ENCODE measurements at places on chromosomes 11 and 22.

DNA sequence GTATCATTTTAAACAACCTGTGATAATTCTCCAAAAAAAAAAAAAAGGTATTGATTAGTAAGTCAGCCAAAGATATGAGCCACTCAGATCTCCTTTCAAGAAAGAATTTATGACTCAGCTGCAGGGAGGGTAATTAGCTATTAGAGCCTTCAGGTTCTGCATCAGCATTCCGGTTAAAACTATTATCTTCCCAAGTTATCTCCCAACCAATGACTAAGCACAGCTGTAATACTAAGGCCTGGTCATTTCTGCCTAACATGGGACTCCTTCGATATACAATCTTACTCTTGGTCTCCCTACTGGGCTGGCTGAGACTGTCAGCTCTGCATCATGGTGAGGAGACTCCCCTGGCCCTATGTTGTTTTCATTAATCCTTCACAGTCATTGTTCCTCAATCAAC, 60.4 kb downstream of the SBF2 start:
- DNase-seq: no peak

GRCh38 chr11:117563556-117563955, 233.5 kb downstream of the DSCAML1 start:
- DNase-seq: no peak

- DNase-seq: no peak
Measured at GRCh38 chr11:952406-953385, 27.0 kb downstream of the AP2A2 start.

DNA sequence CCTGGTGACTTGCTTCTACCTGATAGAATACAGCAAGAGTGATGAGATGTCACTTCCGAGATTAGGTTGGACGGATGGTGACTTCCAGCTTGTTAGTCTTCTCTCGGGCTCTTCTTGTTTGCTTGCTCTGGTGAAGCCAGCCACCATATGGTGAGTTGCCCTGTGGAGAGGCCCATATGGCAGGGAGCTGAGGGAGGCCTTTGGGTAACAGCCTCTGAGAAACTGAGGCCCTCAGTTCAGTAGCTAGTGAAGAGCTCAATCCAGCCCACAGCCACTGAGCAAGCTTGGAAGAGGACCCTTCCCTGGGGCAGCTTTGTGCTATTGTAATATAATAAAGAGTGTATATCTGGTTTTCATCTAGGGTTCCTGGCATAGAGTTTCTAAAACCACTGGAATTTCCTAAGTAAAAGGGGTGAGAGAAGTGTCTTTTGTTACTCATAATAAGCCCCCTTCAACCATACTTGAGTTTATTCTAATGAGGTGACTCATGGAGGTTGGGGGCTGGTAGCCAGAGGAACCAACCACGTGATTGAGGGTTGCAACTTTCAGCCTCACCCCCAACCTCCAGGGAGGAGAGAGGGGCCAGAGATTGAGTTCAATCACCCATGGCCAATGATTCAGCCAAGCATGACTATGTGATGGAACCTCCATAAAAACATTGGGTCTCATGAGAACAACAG, 8.0 kb upstream of the TPCN2 start:
- no peak for DNase-seq

- DNase-seq: no peak
Measured at GRCh38 chr11:2869134-2869526, 16.4 kb downstream of the CDKN1C start.

DNA sequence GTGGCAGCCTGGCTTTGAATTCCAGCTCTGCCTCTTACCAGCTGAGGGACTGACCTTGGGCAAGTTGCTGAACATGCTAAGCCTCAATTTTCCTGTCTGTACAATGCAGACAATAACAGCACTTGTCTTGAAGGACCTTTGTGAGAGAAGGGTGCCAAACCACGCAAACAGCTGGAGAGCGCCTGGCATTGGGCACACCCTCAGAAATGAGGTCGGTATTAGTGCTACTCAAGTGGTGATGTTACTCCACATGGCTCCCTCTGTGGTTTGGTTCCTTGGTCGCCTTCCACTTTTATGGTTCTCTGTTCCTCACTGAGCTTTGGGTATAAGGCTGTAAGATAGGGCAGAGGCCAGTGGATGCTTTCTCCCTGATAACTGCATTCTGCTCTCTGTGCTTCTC, 8.2 kb downstream of the UBASH3B start:
- DNase-seq: no peak

DNA sequence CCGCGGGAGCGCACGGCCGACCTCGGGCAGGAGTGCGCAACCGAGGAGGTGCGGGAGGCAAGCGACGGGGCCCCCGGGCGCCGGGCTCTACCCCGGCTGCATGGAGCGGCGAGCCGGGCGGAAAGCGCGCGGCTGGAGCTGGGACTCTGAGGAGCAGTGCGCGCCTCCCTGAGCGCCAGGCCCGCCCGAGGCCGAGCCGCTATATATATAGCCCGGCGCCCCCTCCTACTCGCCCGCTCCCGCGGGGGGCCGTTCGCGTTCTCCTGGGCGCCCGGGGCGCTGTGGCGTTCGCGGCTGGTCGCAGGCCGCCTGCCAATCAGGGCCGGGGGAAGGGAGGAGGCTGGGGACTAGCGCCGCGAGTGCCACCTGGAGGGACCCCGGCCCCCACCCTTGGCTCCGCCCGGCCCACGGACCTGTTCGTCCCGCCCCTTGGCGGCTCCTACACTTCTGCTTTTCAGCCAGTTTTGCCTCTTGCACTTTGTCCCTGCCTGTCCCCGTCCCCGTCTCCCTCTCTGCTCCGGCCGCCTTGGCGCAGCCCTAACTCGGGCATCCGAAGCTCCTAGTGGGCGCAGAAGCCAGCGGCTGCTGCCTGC, at the start of gene FGF4:
Gene FGF4 (minus strand): TSS at position 179 of the 593 bp plus-strand sequence. CDS start 257 bp downstream, outside the sequence.
- DNase-seq: no peak

- no peak for DNase-seq
Measured at GRCh38 chr11:70122490-70123198, 44.5 kb downstream of the ANO1 start.

DNA sequence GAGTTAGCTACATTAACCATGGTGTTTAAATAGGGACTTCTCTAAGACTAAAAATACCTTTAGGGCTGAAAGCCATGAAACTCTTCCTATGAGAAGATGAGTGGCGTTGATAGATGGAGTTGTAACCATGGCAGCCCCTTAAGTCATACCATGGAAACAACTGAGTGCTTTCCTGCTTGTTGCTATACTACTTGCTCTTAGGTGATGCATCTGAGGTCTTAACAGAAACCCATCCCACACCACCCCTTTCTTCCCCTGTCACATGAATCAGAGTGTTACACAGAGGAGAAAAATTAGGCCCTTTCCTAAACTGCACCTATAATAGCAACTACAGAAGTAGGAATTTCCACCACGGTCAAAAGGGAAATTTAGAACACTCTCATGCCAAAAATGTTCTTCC, 64.3 kb upstream of the ZC3H12C start:
- DNase-seq: no peak

DNA sequence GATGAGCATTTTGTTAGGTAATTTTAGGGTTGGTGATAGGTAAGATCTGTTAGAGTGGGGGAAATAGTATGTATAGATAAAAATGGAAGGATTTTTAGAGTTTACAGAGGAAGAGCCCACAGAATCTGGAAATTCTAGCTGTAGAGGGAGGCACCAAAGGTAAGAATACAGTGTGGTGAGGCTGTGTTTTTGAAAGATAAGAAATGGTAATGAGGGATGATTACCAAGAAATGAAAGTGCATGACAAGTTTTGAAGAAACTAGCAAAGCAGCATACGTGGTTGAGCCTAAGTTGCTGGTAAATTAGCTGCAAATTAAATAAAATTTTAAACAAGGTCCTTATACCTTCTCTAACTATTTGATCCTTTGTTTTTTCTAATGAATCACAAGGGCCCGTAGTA, 14.6 kb upstream of the RASSF10 start:
- DNase-seq: no peak

DNA sequence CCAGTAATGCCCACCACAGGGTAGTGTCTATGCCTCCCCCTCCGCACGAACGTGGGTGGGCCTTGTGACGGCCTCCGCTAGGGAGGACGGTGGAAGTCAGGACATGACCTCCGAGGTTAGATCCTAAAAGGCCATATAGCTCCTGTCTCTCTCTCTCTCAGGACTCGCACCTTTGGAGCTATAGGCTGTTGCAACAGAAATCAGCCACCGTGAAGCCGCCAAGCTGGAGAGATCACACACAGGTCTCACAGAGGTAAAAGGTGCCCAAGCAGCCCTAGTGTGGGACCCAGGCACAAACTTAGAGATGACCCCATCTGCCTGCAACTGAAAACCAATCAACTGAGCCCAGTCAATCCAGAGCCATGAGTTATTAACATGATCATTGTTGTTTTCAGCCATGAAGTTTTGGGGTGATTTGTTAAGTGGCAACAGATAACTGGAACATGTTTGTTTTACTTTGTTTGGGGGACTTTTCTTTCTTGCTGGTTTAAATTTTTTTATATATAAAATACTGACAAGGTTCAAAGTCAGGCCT, 7.4 kb upstream of the NAP1L4 start:
- DNase-seq: no peak

GRCh38 chr22:43449205-43449830, 37.5 kb downstream of the MPPED1 start:
- DNase-seq: no peak

DNA sequence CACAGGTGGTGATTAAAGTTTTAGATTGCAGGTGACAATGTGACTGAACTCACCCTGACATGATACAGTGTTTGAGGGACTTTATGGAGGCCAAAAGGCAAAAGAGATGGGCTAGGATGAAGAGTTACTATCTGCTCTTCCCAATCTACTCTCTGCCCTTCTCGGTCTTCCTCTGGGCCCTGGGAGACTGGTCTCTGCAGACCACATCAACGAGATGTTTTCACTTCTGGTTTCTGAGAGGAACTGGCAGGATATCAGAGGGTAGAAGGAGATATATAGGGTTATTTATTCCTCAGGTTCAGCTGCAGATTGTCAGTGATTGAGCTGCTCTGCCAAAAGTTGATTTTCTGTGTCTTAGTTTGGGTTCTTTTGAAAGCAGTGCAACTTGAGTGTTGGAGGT, 32.4 kb upstream of the CD44 start:
- DNase-seq: no peak

DNA sequence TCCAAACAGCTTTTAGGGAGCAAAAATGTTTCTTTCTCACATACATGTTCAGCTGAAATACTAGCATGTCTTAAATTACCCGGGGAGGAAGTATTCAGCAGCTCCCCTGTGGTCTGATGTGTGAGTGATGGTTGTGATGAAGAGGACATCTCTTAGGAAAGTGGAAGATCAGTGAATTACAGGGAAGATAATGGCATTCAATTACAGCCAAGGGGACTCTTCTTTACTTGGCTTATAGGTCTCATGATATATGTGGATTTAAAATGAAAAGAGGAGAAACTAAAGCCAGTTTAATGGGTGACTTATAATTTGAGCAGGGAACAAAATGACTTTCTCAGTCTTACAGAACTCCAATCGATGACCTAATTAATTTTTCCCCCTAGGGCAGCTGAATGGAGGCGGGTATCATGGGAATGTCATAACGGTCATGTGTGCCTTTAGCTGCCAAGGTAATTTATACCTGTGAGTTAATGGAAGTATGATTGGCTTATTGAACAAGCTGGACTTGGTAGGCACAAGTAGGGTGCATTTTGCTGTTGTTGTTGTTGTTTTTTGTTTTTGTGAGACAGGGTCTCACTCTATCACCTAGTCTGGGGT, 198.8 kb downstream of the HIPK3 start:
- DNase-seq: no peak

DNA sequence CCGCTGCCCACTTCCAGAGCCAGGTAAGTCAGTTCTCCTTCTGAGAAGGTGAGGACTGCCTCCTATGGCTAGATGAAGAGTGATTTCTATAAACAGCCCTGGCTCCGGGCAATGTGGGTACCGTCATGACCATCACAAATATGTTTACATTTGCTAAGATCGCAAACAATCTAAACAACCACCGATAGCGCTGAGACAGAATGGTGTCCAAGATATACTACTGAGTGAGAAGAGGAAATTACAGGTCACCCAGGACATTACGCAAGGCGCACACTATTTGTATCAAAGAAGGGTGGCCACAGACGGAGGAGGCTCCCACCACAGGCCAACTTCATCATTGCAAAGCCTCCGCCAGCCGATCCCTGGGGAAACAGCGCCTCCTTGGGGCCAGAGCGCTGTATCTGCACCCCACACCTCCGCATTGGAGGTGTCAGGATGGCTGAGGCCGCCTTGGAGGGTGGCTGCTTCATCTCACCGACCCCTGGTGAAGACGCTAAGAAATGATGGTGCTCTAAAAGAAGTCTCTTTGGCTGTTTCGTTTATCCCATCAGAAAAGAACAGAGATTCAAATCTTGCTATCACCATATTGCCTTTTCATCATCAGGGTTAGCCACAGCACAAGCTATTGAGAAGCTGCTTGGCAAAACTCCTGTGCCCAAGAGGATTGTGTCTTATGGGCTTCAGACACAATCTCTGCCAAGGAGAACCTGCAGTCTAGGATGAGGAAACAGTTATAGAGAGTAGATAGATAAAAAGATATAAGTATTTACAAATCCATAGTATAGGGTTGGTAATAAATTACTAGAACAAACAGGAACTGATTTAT, 12.3 kb upstream of the ASRGL1 start:
- DNase-seq: peak; percentile 44

DNA sequence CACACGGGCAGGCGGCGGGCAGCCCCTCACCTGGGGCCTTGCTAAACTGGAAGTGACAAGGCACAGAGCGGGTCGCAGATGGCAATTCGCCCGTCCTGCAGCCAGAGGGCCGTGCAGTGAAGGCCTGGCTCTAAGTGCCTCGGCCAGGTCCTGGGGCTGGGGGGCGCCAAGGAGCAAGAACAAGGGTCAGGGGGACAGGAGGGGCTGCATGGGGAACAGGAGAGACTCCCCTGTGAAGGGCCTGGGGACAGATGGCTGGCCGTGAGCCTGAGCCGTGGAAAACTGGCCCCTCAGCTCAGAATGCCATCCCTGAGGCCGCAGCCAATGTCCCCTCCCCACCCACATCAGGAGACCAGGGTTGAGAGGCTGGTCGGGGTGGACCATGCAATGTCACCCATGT, 60.0 kb downstream of the RTL6 start:
- no peak for DNase-seq

GRCh38 chr11:10305964-10306918, 1.4 kb downstream of the ADM start:
- DNase-seq: no peak

DNA sequence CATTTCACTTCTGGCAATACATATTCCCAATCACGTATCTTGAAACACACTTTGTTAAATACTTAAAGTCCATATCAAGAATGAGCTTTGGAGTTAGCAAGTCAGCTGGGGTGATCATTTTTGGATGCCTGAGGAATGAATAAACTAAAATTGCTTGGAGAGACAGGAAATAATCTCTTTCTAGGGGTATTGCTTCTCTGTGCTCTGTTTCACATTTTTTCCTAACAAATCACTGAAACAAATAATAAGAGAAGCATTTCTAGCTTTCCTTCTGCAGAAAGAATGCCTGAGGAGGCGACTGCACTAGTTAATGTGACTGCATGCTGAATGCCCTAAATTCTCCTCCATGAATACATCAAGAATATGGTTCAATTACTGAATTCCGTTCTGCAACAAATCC, 541.4 kb upstream of the CCDC90B start:
- no peak for DNase-seq
